ENCODE measurements at places on chromosomes 7 and 10.

- no peak for DNase-seq
These were observed 967 bp downstream of the ELFN1 start for GRCh38 chr7:1670894-1671593.

- no peak for DNase-seq
These were observed 2.3 kb upstream of the NRP1 start for GRCh38 chr10:33336582-33337325.

DNA sequence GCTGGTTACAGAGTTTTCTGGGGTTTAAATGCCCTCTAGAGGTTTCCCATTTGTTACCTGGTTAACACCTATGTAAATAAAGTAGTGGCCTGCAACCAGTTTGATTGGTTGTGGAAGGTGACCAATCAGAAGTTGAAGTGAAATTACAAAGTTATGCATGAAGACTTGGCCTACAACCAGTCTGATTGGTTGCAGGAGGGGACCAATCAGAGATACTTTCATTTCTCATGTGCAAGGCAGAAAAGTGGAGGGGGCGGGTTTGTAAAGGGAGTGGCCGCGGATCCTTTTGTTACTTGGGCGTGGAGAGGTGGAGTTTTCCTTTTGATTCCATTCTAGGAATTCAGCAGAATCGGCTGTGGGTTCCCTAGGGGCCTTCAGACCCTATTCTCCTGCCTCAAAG, 80.8 kb downstream of the SEC23IP start:
- DNase-seq, result no peak

GRCh38 chr10:132539431-132539839, 1.8 kb downstream of the INPP5A start:
- DNase-seq, result no peak

GRCh38 chr7:11540271-11540761, 291.7 kb downstream of the THSD7A start:
- DNase-seq, result no peak

DNA sequence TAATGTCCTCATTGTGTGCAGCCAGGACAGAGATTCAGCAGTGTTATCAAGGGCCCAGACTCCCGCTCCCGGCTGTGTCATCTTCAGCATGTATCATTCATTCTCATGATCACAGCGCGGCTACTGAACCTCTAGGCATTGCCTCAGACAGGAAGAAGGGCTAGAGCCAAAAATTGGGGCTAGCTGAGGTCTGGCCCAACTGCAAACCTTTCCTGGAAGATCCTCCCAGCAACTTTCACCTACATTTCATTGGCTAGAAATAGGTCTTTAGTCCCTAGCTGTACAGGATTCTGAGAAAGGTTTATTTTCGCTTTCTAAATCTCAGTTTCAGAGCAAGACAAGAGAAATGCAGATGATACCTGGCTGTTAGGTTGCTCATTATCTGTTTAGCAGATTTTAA, 81.9 kb downstream of the CREM start:
- no peak for DNase-seq

DNA sequence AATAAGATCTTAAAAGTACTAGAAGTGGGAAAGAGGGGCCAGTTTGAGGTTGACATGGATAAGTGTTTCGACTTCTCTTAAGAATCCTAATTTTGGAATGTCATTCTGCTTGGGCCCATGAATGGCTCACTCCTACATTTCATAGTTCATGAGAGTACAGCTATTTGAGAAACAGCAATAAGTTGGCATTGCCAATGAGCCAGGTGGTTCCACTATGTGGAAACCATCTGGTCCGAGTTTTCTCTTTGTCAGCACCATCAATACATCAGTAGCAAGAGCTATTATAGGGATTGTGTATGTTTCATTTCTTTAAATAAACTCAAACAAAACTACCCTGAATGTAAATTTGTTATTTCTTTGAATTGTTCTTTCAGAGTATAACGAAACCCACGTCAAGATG, 78.1 kb upstream of the NEBL start:
- DNase-seq, result no peak

DNA sequence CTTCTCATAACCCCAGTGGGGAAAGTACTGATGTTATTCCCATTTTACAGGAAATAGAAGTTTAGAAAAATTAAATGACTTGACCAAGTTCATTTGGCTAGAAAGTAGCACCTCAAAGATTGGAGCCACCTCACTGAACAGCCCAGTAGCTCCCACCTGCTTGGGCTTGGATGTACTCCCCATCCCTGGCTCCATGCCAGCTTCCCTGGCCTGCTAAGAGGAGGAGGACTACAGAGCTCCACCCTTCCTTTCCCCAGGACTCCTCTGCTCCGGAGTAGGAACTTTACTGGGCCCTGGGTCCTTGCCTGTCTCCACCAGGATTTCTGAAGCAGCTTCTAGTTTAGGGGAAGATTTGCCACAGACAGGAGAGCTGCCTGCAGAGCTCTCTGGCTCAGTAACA, 3.1 kb downstream of the HPS6 start:
- no peak for DNase-seq

GRCh38 chr10:102837230-102837721, at the start of gene CYP17A1:
TSS of gene CYP17A1 (minus strand) at chr10:102837413. CDS start at chr10:102837361, 52 bp downstream.
- DNase-seq, result no peak

GRCh38 chr10:119919271-119919670, 26.7 kb downstream of the SEC23IP start:
- DNase-seq, result no peak

- DNase-seq, result no peak
These were observed 63.0 kb downstream of the HDAC9 start for GRCh38 chr7:18558503-18558902.

DNA sequence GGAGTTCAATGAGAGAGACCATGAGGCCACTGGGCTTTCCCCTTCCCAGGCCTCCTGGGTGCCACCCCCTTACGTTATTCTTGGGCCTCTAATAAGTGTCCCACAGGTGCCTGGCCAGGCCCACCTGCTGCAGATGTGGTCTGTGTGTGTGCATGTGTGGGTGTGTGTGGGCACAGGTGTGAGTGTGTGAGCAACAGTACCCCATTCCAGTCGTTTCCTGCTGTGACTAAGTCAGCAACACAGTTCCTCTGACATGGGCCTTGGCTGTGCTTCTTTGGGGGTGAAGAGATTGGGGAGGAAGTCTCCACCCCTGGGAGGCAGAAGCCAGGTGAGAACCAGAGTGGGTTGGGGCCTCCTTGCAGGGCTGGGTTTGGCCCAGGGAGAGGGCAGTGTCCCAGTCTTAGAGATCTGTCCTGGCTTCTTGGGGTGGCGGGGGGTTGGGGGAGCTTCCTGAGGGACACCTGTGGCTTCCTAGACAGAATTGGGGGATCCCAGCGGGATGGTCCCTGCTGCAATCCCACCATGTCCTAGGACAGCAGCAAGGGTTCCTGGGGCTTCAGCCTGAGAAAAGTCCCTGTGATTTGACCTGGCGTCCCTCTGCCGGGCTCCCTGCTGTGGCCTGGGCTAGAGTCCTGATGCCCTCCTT, 4.1 kb upstream of the PILRB start:
- no peak for DNase-seq

GRCh38 chr7:141586878-141587277, 35.7 kb downstream of the AGK start:
- DNase-seq, result no peak

DNA sequence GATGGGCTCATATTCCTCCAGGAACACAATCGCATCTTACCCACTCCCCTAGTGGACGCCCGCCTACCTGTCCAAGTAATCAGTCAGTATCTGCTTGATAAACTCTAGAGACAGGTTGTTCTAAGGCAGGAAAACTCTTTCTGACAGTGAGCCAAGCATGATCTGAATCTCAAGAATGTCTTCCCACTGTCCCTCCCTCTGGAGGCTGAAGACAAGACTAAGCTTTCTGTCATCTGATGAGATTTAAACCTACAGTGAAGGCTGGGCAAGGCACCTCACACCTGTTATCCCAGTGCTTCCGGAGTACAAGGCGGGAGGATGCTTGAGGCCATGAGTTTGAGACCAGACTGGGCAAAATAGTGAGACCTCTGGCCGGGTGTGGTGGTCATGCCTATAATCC, 586.6 kb downstream of the GALNT17 start:
- DNase-seq, result no peak

GRCh38 chr10:95121904-95122303, 52.6 kb upstream of the CYP2C8 start:
- DNase-seq, result no peak

GRCh38 chr10:33381451-33382215, 47.2 kb upstream of the NRP1 start:
- DNase-seq, result no peak

DNA sequence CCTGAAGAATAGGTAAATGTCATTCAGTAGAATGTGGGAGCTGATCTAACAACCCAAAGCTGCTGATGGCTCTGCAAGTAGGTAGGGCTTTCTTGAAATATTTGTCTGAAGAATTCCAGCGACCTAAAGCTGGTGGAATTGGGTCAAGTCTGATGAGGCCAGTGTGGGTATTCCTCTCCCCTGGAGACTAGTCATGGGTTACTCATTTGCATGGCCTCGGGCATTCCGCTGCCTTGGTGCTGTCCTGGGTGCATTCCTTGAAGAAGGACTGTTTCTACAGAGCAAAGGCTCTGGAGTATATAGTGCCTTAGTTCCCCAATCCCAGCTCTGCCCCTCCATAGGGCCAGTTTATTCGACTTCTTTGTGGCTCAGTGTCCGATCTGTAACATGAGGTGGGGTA, 19.2 kb downstream of the PDK4 start:
- DNase-seq, result no peak

GRCh38 chr7:124698964-124699363, 66.6 kb downstream of the GPR37 start:
- no peak for DNase-seq

DNA sequence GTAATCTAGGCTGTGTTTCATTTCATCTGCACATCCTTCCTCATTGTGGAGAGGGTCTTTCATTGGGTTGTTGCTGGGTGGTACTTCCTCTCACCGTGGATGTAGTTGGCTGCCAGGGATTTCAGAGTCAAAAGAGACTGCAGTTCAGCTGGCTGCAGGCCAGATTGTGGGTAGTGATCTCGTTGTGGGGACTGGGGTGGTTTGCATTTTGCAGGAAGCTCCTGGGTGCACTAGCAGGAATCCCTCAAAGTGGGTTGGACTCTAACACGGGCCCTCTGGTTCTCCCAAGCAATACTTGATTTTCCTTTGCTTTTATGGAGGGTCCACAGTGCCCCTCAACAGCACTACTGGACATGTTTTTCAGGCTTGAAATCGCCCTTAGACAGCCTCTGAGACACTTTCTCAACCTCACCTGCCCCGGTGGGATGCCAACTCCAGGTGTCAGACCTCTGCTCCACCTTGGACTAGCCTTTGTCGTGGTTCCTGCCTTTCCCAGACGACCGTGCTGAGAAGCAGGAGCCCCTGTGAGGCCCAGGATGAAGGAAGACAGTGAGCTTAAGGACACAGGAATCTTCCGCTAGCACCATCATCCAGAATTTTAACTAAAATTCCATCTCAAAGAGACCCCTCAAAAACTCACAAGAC, 23.9 kb upstream of the ZNF273 start:
- no peak for DNase-seq

DNA sequence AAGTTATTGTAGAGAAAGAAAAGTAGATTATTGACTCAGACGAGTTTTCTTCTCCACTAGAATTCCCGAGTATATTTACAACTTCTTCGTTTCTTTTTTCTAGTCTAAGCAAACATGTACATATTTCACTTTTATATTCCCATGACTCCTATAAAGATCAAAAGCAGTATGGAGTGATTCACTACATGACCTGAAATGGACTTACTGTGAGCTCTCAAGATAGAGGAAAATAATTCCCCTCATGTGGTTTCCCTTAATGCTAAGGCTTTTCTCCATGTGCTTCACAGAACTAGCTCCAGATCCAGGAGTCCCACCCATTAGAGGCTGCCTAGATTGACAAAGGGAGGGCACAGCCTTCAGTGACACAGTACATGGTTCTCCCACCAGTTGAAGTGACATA, 823.1 kb upstream of the LRRTM3 start:
- DNase-seq, result no peak

DNA sequence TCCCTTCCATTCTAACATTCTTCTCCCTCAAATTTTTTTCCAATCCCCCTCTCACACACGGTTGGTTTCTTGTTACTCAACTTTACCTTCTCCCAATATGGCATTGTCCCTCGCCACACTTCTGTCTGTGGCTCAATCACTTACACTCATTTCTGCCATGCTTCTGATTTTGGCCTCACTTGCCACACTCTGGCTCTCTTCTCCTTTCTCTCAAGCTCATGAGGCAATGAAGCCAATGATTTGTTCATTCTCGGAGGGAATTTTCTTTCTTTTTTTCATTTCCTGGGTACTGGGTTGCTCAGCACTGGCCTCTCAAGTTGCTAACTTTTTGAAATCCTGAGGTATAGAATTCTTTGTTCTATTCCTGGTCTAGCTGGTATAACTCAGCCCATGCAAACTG, 4.0 kb upstream of the MYOZ1 start:
- no peak for DNase-seq

DNA sequence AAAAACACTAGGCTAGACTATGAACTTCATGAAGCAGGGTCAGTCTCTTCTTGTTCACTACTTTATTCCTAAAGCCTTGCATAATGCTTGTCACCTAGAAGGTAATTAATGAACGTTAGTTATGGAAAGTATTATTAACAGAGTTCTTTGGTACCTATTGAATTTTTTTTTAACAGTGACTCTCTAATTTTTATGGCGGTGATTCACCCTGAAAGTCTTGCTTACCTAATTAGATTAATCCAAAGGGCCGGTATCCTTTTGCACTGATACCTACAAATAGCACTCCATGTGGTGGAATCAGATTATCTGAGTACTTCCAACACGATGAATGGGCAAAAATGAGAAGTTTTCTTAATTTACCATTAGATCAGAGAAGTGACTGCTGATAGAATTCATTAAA, 31.7 kb downstream of the STAM start:
- DNase-seq, result no peak

- no peak for DNase-seq
These were observed 545.5 kb upstream of the FOXK1 start for GRCh38 chr7:4136501-4137110.
